Erythroblast (primary cell): ENCODE measurements at places on chromosomes 6 and 20.

- DNase-seq = no peak
Observed at GRCh38 chr6:99348288-99349170, 945 bp downstream of the FAXC start.

DNA sequence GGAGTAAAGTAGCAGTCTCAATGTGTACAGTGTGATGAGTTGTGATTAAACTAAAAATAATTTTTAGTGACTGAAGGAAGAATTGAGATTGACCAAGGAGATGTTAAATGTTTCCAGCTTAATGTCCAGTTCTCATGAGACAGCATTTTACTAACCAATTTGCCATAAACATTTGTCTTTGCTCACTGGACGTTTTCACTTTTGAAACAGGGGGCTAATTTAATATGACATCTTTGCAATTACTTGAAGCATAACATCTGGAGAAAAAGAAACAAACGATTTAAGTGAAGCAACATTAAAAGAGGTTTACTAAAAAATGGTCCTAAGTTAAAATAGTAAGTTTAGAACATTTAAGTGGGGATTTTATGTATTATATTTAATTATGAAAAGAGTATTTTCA, 443.8 kb downstream of the BCKDHB start:
- no peak for DNase-seq

- no peak for DNase-seq
Observed at GRCh38 chr20:23877524-23877923, 2.0 kb downstream of the CST5 start.

DNA sequence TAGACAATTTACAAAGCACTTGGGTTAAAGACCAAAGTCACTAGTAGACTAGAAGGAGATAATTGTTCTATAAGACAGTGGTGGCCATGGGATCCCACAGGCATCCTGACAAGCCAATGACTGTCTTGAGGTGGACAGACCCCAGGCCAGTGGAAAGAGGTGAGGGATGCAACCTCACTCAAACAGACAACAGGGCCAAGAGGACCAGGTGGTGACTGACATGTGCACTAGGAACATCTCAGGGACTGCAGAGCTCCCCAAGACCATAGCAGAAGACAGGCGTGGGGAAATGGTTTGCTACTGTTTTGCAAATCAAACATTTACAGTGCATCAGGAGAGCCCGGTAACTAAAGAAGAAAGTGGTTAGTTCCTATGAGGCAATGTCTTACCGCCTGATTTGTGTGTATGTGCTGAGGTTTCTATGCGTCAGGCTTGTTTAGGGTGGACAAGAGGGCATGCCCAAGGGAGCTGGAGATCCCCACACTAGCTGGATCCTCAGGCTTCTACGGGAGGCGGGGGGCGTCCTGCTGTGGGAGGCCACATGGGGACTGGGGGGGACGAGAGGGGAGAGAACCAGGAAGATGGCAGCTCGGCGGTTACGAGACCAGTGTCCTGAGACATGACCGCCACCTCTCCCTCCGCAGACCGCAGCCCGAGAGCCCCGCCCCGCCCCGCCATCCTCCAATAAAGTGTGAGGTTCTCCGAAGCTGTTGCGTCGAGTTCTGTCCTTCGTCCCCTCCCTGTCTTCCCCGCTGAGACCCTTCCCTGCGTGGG, 623 bp upstream of the MRPS26 start:
- DNase-seq = peak; percentile 83

GRCh38 chr20:3635346-3635745, 27.9 kb downstream of the GFRA4 start:
- no peak for DNase-seq

- DNase-seq = no peak
Observed at GRCh38 chr6:1599469-1599868, 10.2 kb upstream of the FOXC1 start.

- no peak for DNase-seq
Observed at GRCh38 chr20:4155953-4156352, 140.6 kb upstream of the RNF24 start.

DNA sequence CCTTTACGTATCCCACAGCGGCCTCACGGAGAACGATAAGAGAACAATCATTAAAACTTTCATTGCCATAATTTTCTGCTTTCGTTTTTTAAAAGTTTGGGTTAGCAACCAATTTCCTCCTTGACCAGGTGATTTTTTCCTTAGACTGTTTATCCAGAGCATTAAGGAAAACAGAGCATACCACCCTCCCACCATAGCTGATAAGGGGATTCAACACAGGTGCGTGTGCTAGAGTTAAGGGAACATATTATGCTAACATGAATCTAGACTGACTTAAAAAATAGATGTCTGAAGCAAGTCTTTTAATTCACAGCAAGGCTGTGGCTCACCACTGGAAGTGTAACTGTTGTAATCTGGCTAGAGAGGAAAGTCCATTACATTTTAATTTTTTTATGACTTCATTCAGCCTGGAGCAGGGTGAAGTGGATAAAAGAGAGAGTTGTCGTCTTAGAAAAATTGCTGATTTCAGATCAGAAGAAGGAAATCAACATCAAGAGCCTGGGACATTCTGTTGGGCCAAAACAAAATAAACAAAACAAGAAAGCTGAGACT, 5.5 kb upstream of the SLC22A2 start:
- no peak for DNase-seq

- DNase-seq = no peak
Observed at GRCh38 chr6:112695001-112695400, 347.9 kb downstream of the RFPL4B start.
